ENCODE measurements at places on chromosomes 13 and 19. TPM values are rescaled to one million over a fixed set of nuclear protein-coding genes. Genes with fewer than 3 reads are reported as not detected.

Gene ZIC5
- total RNA-seq = not detected

Gene RNF225
- total RNA-seq = not detected

Gene TECR
- total RNA-seq = 189 TPM

Gene KASH5
- total RNA-seq = 0.69 TPM

Gene LRRC4B
- not detected for total RNA-seq

Gene CBARP
- not detected for total RNA-seq

Gene ZNF415
- total RNA-seq = 1.3 TPM

Gene IGFL2
- total RNA-seq = 0.47 TPM

Gene ZNF180
- 18.0 TPM for total RNA-seq

- no peaks in the 10 kb centered on the region for H3K4me1 ChIP-seq
- H3K27ac ChIP-seq = no peak overlapping the region
- no peak for DNase-seq
- no peaks in the 10 kb centered on the region for H3K36me3 ChIP-seq
- H3K4me3 ChIP-seq = no peak overlapping the region
- H3K27me3 ChIP-seq = no peaks in the 10 kb centered on the region
Measured at GRCh38 chr13:33369073-33369472, 83.5 kb upstream of the STARD13 start.

DNA sequence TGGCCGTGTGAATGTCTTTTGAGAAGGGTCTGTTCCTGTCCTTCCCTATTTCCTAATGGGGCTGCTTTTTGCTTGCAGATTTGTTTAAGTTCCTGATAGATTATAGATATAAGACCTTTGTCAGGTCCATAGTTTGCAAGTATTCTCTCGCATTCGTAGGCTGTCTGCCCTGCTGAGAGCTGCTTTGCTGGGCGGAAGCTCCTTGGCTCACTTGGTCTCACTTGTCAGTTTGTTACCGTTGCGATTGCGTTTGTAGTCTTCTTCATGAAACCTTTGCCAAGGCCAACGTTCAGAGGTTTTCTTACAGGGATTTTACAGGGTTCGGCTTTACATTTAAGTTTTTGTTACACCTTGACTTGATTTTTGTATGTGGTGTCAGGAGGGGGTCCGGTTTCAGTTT is 44.0 kb upstream of the TFDP1 start:
- H3K27ac ChIP-seq = no peak overlapping the region
- H3K4me3 ChIP-seq = no peak overlapping the region
- H3K27me3 ChIP-seq = no peaks in the 10 kb centered on the region
- no peaks in the 10 kb centered on the region for H3K4me1 ChIP-seq

GRCh38 chr13:108963846-108964600 is 334.6 kb downstream of the MYO16 start:
- H3K27me3 ChIP-seq = no peaks in the 10 kb centered on the region
- no peak overlapping the region for H3K27ac ChIP-seq
- no peak overlapping the region for H3K4me3 ChIP-seq
- DNase-seq = no peak
- H3K4me1 ChIP-seq = no peaks in the 10 kb centered on the region
- H3K36me3 ChIP-seq = no peaks in the 10 kb centered on the region

DNA sequence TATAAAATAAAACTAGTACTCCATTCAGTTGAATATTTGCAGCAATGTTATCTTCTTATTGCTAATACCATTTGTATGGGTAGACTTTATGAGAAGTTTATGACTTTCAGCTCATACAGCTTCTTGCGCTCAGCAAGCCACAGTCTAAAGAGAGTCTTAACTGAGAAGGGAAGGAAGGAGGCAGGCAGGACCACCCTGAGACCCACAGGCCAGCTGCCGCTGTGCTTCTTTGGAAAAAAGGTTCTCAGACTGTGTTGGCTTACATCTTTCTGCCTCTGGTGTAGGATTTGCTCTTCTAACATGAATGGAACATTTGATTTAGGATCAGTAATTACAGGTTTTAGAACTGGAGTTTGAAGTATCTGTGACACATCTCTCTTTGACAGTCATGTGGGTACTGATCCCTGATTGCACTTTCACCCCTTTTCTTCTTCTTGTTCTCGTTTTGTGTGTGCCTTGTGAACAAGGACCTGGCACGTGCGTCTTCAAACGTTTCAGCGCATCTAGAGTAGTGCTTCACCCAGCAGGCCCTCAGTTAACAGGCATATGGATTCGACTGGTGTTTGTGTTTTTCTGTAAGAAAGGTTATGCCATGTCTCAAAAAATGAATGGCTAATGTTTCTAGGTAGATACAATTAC is 7.1 kb upstream of the GPR18 start:
- H3K4me1 ChIP-seq = peaks cover 44% of the 10 kb centered on the region
- no peaks in the 10 kb centered on the region for H3K27me3 ChIP-seq
- no peaks in the 10 kb centered on the region for H3K36me3 ChIP-seq
- H3K4me3 ChIP-seq = no peak overlapping the region
- no peak for DNase-seq
- H3K27ac ChIP-seq = peak overlapping the region; percentile 26

DNA sequence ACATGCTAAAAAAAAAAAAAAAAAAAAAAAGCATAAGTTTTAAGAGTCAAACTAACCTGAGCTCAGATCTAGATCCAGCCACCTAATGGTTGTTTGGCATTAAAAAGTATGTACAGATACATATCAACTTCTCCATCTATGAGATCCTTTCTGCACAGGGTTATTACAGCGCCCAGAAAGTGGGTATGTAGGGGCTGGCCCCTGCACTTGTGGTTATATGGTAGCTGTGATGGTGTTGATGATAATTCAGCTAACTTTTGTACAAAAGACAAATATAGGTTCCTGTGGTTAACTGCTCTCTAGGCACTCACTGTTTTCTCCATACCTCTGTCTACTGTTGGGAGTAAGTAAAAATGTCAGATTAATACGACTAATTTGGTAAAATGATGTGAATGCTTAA is 81.7 kb downstream of the TNFRSF19 start:
- no peaks in the 10 kb centered on the region for H3K36me3 ChIP-seq
- H3K4me3 ChIP-seq = no peak overlapping the region
- no peaks in the 10 kb centered on the region for H3K27me3 ChIP-seq
- peaks cover 9% of the 10 kb centered on the region for H3K4me1 ChIP-seq

DNA sequence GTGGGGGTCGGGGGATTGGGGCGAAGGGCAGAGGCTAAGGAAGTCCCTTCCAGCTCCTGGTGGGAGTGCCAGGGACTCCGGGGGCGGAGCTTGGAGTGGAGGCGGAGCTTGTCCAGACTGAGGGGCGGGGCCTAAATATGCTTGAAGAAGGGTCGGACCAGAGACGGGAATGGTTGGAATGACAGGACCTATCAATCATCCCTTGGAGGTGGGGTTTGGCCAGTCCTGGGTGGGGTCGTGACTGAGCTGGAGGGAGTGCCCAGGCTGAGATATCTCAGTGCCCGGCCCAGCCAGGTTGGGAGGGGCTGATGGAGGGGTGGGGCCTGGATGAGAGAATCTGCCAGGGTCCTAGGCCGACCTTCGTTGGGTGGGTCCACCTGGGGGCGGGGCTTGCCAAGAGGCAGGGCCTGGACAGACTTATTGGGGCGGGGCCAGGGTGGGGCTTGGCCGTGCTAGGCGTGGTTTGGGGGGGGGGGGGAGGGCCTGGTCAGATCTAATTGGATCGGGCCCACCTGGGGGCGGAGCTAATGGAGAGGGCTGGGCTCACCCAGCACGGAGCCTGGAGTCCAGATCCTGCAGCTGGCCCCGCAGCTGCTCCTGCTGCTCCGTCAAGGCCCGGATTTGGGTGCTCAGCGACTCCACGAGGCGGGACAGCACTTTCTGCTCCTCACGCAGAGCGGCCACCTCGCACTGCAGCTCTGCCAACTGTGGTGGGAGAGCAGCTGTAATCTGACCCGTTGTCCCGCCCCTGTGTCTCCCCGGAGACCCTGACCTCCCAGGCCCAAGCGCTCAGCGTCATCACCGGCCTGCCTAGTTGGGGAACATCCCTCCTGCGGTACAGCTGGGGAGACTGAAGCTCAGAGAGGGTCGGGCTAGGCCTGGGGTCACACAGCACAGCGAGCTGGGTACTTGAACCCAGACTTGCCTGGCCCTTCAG is 2.6 kb upstream of the WIZ start:
- no peak overlapping the region for H3K27ac ChIP-seq
- no peaks in the 10 kb centered on the region for H3K27me3 ChIP-seq
- no peak overlapping the region for H3K4me3 ChIP-seq
- H3K36me3 ChIP-seq = peaks cover 42% of the 10 kb centered on the region

- no peak overlapping the region for H3K4me3 ChIP-seq
- DNase-seq = no peak
- peaks cover 3% of the 10 kb centered on the region for H3K36me3 ChIP-seq
- H3K4me1 ChIP-seq = peaks cover 20% of the 10 kb centered on the region
- H3K27ac ChIP-seq = no peak overlapping the region
Measured at GRCh38 chr19:10226376-10227025, 4.6 kb downstream of the S1PR2 start.

- DNase-seq = no peak
- H3K36me3 ChIP-seq = no peaks in the 10 kb centered on the region
- peaks cover 13% of the 10 kb centered on the region for H3K4me1 ChIP-seq
- no peak overlapping the region for H3K4me3 ChIP-seq
- H3K27ac ChIP-seq = no peak overlapping the region
Measured at GRCh38 chr19:54434112-54434872, 14.7 kb upstream of the LENG8 start.

GRCh38 chr13:43127103-43127798 is 103.9 kb downstream of the DNAJC15 start:
- no peaks in the 10 kb centered on the region for H3K4me1 ChIP-seq
- no peak for DNase-seq
- no peaks in the 10 kb centered on the region for H3K27me3 ChIP-seq
- no peak overlapping the region for H3K27ac ChIP-seq

All from CD4-positive, alpha-beta memory T cell (primary cell).